Choroid plexus epithelial cell (primary cell): ENCODE measurements at places on chromosomes 7 and 10.

DNA sequence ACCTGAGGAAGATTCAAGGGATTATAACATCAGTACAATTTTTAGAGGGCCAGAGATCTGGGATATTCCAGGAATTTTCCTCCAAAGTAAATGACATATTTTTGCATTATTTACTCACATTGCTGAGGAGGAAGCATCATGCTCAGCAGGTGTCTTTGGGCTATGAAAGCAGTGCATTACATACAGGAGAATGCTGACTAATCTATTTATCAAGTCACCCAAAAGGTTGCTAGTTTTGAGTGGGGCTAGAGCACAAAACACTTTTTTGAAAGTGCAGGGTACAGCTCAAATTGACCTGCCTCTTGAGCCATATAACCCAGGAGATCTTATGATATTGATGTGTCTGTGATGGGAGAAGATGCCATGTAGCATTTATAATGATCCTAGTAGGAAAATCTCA lies 603.1 kb downstream of the POM121L12 start:
- DNase-seq = no peak

- DNase-seq = no peak
Measured at GRCh38 chr7:123761729-123762128, 12.9 kb upstream of the WASL start.

DNA sequence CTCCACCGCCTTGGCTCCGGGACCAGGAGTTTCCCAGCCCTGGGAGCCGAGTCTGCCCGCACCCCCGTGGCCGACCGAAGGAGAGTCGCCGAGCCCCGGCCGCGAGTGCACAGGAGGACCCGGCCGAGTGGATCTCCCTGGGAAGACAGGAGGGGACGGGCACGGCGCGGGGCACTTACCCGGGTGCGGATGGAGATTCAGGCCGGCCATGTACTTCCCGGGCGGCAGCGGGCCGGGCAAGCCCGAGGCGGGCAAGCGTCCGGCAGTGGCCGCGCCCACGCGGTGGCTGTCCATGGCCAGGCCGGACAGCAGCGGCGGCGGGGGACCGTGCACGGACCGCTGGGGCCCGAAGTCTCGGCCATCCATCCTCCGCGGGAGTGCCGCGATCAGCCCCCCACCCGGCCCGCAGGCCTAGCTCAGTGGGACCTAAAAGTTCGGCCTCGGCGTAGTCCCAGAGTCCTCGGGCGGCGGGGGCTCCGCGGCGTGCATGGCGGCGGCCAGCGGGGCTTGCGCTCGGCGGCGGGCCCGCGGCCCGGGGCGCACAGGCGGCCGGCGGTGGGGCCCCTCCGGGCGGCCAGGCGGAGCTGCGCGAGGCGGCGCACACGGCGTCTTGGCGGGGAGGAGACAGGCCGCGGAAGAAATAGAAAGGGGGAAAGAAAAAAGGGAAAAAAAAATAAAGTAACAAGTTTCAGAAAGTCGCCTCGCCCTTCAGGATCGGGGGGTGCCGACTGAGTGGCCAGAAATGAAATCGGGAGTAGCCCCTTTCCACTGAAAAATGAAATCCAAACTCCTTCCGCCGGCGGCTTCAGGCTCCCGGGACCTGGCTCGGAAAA lies 2.5 kb downstream of the TNRC18 start:
- DNase-seq = peak; percentile 22

DNA sequence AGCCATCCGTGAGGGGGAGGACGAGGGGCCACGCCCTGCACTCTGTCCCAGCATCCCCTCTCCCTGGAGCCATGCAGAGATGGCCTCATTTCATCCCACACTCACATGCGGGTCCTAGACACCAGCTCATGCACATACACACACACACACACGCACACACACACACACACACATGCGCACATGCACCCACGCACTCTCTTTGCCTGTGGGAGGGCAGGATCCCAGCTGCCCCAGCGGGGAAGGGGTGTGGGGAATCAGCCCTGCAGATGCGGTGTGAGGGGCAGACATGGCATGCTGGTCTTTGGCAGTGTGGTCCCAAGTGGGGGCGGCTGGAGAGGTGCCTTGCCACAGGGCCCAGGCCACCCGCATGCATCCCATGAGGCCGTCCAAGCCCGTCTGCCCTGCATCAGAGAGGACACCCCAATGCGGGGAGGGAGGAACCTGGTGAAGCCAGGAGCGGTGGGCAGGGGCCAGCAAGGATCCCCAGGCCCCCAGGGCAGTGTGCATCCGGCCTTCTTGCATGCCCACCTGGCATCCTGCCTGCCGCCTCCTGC lies 68.1 kb downstream of the LHPP start:
- no peak for DNase-seq

DNA sequence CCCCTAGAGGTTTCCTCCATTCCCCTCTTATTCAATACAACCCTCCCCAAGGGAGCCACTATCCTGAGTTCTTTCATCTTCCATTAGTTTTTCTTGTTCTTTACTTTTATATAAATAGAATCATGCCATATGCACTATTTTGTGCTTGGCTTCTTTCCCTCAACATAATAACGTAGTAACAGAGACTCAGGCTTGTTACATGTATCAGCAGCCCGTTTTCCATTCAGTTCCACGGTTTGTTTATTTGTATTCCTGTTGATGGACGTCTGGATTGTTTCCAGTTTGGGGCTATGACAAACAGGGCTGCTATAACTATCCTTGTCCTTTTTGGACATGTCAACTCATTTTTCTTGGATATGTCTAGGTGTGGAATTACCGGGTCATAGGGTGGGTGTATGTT lies 264.4 kb upstream of the MKI67 start:
- DNase-seq = no peak

DNA sequence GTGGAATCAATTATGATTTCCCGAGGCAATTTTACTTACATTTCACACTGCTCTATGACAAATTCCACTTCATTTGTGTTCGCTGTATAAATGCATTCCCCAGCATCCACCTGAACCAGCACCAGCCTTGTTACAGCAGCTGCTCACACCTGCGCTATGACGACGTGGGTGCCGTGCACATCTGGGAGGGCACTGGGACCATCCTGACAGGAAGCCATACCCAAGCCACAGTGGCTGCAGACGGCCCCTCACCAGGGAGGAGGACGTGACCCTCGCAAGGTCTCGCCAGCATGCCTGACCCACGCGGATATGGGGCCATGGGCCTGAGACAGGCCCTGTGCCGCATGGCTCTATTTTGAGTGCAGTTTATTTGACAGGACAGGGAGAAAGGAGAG lies 201.3 kb downstream of the MAD1L1 start:
- DNase-seq = no peak
